RPMI7951 (cell line): ENCODE measurements at places on chromosomes 1 and 21. TPM values are rescaled to one million over a fixed set of nuclear protein-coding genes. Genes with fewer than 3 reads are reported as not detected.
A peak's percentile ranks its signal among the peaks of the same experiment; 100 is the strongest.

GRCh38 chr1:53038566-53038965 is 23.4 kb upstream of the PODN start:
- no peak for DNase-seq

DNA sequence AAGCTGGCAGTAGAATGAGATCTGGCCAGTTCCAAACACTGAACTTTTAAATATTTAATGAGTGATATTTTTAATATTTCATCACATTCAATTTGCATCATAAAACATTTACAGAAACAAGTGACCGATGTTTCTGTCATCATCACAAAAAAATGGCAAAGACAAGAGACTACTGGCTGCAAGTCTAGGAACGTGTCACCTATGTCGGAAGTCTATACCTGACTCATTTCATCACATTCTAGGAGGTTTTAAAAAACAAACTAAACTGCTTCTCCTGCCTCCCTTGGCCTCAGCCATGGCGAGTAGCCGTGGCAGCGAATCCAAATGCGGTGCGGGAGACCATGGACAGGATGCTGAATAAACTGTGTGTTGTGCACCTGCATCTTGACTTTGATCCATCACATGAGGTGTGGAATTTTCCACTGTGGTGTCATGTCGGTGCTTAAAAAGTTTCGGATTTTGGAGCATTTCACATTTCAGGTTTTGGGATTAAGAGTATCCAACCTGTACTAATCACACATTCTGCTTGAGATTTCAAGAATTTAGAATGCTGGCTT is 43.1 kb downstream of the CLSTN1 start:
- no peak for DNase-seq

B4GALT2 gene
- 69.8 and 78.1 TPM in 2 replicates for total RNA-seq

DHRS3 gene
- total RNA-seq: 22.5 and 28.8 TPM in 2 replicates

PDZK1 gene
- total RNA-seq: 5.3 and 6.1 TPM in 2 replicates

- peak; percentile 96 for DNase-seq
Measured at GRCh38 chr1:169312084-169312954, 55.3 kb downstream of the NME7 start.

DNA sequence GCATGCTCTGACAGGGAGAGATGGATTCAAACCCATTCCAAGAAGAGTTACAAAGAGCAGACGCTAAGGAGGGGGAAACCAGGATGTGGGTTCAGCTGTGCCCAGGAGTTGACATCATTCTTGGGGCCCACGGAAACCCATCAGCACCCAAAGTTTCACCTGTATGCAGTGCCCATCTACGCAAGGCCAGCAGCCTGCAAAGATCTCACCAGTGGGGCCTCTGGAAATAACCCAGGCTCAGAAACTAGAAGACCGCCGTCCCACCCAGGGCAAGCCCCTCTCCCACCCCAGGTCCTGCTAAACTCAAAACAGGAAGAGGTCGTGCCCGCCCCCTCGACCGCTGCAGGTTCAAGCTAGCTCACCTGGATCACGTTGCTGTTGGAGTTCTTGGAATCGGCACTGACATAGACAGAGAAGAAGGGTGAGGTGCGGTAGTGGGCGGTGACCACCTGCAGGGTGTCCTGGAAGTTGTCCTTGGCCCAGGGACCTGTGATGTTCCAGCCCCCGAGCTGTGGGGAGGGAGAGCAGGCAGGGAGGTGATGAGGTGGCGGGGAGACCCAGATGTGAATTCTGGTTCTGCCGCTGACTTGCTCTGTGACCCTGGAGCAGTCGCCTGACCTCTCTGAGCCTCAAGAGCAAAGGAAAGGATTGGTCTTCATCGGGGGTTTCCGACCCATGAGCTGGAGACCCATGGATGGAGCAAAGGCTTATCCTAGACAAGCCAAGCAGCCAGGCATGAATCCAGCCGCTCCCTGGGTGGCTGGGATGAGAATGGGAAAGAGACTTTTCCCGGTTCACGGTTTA is 31.7 kb downstream of the ECE1 start:
- DNase-seq: no peak

DNA sequence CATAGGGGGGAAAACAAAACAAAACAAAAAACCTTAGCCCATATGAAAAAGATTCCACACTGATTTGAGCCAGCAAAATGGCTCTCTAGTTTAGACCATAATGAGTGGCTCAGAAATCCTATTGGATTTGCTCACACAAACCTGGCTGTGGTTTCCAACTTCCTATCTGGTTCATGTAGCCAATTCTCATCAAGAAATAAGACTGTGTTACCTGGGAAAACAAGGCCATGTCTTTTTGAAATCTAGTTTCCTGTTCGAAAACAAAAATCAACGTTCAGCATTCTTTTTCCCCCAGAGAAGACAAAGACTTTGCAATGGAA is 69.2 kb downstream of the TBX15 start:
- no peak for DNase-seq

- no peak for DNase-seq
Measured at GRCh38 chr1:168736520-168736919, 7.5 kb upstream of the DPT start.

- no peak for DNase-seq
Measured at GRCh38 chr1:234435620-234436019, 43.4 kb downstream of the TARBP1 start.

GBP2 gene
- 28.6 and 37.1 TPM in 2 replicates for total RNA-seq

HSD3B1 gene
- not detected in 2 replicates for total RNA-seq

GRCh38 chr1:108124622-108125311 is 75.4 kb downstream of the SLC25A24 start:
- DNase-seq: no peak

- no peak for DNase-seq
Measured at GRCh38 chr1:7931446-7931812, 9.2 kb downstream of the TNFRSF9 start.

DNA sequence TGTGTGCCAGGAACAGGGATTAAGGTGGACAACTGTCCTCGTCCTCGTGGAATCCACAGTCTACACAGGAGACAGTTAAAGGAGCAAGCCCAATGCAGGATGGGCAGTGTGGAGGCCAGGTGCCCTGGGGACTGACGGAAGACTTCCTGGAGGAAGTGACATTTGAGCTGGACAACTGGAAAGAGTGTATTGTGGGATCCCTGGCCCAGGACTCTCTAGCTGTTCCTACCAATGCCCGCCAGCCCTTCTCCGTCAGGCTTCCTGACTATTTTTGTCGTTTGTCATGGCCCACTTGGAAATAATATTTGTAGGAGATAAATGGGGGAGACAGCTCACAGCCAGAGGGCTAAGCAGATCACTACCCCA is 235.3 kb downstream of the TOMM20 start:
- no peak for DNase-seq

DNA sequence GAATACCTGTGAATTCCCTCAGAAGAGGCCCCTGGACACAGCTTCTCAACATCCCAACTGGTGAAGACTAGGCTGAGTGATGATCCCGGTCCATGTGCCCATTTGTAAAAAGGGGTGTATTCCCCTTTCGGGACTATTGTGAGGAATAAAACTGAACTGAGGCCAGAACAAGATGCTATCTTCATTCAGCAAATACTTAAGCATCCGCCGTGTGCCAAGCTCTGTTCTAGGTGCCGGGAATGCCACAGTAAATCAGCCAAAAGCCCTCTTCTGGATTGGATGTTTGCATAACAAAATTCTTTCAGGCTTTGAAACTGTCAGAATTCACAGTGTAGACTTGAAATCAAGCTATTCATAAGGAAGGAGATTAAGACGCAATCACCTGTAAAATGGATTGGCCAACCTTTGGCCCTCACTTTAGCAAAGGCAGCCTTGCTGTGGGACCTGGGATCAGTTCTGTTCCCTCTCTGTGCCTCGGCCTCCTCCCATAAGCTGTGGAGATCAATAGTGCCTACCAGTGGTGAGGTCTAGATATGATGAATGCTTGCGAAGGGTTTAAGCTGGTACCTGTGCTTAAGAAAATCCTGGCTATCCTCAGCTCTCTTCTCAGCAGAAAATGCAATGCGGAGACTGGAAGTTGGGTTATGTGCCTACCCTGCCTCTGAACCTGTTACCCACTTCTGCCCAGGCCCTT is 1.8 kb downstream of the ALPL start:
- no peak for DNase-seq

DNA sequence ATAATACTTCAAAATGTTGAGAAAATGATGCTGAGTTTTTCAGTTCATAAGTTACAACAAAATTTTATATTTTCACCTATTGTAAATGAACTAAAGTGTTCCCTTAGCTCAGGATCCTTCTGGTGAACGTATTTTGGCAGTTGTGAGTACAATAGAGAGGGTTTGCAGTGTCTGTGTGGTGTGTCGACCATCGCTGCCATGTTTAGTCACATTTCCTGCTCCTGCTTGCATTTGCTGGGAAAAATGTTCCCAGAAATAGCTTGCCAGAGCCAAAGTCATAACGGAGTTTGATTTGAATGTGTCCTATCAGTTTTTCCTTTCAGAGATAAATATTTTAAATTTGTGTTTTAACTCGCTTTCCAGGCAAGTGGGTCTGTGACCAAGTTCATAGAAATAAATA is 117.1 kb upstream of the COL6A1 start:
- DNase-seq: no peak

ANGPTL3 gene
- not detected in 2 replicates for total RNA-seq

TRIM58 gene
- total RNA-seq: 2.2 and 2.9 TPM in 2 replicates

MFSD2A gene
- total RNA-seq: 7.9 and 8.1 TPM in 2 replicates

GRCh38 chr1:15276691-15277446 is 29.8 kb downstream of the FHAD1 start:
- no peak for DNase-seq

PEAR1 gene
- total RNA-seq: not detected in 2 replicates

GRCh38 chr1:23177438-23178380 is 9.1 kb upstream of the LUZP1 start:
- peak; percentile 87 for DNase-seq

RGS7 gene
- not detected in 2 replicates for total RNA-seq

DNA sequence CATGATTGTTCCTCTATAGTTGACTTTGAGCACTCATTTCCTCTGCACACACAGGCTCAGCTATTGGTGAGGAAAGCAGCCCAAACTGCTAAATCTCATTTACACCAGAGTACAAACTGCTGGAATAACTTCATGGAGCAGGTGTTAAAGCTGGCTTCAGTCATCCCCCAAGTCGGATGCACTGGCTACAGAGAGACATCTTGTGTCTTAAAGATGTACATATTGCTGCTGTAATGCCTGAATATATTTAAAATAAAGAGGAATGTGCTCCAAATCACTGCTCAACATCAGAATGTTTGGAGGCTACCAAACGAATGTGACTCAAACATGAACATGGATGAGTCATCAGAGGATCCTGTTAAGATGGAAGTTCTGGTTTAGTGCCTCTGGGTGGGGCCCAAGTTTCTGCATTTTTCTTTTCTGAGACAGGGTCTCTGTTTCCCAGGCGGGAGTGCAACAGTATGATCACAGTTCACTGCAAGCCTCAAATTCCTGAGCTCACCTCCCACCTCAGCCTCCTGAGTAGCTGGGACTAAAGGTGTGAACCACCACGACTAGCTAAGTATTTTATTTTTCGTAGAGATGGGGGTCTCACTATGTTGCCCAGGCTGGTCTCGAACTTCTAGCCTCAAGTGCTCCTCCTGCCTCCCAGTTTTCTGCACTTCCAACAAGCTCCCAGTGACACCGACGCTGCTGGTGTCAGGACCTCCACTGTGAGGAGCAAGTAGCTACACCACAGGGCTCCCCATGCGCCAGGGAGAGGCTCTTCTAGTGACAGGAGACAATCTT is 79.0 kb upstream of the KRTAP19-8 start:
- DNase-seq: peak; percentile 78

CSMD2 gene
- total RNA-seq: 0.59 and 1.1 TPM in 2 replicates

GRCh38 chr1:43447891-43448708 is 5.6 kb downstream of the HYI start:
- no peak for DNase-seq

- no peak for DNase-seq
Measured at GRCh38 chr1:161070761-161071160, 1.1 kb upstream of the ARHGAP30 start.

BMP8B gene
- total RNA-seq: 2.4 TPM in 2 replicates

DNA sequence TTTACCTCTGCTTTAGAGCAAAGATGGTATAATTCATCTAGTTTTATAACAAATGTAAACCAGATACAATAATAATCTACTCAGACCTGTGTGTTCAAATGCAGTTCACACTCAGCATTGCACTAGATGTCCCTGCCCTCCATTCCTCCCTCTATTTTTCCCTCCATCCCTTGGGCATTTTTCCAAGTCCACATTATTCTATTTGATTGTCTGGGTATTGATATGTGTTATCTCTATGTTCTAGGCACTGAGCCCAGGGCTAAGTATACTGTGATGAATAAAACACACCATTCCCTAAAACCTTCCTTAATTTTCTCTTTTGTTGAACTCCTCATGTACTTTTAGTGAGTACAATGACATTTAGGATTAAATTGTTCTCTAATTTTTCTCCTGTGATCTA is 66.2 kb upstream of the HMCN1 start:
- no peak for DNase-seq

DNA sequence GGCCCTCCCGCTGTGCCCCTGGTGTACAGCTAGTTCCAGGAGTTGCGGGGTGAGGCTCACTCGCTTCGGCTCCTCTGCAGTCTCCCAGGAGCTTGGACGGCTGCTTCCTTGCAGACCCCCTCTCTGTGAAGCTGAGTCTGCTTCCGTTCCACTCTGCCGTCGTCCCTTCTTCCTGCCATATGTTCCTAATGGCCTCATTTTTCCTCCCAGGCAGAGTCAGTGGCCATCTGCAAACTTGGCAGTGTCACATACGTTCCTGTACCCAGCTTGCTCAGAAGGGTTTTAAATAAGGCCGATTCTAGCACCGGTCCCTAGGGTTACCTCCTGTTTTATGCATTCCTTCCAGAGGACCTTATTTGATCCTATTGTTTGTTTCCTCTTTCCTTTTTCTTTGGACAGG is 21.3 kb downstream of the ACTL8 start:
- no peak for DNase-seq

LGR6 gene
- total RNA-seq: 30.3 and 33.4 TPM in 2 replicates

- peak; percentile 32 for DNase-seq
Measured at GRCh38 chr1:221470000-221470698, 271.7 kb downstream of the DUSP10 start.

- DNase-seq: no peak
Measured at GRCh38 chr1:91201176-91201575, 179.3 kb upstream of the ZNF644 start.

GRCh38 chr1:156153362-156153761 is at the start of gene SEMA4A:
SEMA4A (plus strand) TSS chr1:156153585; CDS start chr1:156154579, 994 bp downstream.
- DNase-seq: no peak

GUCA2B gene
- not detected in 2 replicates for total RNA-seq

CXADR gene
- total RNA-seq: 13.7 and 16.4 TPM in 2 replicates

GRCh38 chr1:159177272-159177907 is 6.0 kb downstream of the CADM3 start:
- DNase-seq: peak; percentile 71

GRCh38 chr1:8607906-8608305 is 209.5 kb downstream of the RERE start:
- no peak for DNase-seq

GRCh38 chr1:186967656-186968394 is 139.1 kb downstream of the PLA2G4A start:
- peak; percentile 28 for DNase-seq

DNA sequence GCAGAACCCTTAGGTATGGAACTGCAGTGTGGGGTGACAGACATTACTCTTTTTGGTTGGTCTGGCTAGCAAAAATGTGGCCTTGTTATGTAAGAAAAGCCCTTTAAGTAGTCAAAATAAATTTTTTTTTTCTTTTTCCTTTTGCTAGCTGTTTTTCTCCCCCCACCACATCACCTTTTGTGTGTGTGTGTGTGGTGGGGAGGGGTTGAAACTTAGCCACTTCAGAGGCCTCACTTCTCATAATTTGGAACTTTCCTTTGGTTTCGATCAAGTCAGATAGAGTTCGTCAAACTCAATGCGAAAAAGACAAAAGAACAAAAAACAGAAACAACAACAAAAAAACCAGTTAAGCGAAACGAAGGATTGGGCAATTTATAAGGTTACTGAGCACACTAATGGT is 1.9 kb upstream of the PRMT2 start:
- no peak for DNase-seq

GRCh38 chr1:183871142-183871541 is 66.2 kb downstream of the RGL1 start:
- DNase-seq: peak; percentile 64
